NCI-H1417 treated with DMSO at 0.1 percent for 48 hours (cell line): ENCODE measurements at places on chromosomes 3 and 15.

DNA sequence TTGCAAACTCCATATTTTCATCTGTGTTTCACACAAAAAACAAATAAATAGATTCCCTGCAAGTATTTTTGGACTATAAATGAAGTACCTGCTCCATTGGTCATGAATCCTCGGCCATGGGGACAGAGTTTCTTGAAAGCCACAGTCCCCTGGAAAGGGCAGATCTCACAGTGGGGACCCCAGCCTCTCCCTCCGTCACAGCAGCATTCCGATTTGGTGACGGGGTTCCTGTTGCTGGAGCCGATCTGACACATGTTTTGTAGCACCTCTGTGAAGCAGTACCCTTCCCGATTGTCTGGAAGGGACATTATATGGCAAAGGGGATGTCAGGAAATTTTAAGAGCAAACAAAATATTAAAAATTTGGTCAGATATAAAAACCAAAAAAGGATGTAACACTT lies 96.2 kb downstream of the DUT start:
- no peak for DNase-seq

GRCh38 chr3:119570229-119570628 lies 9.1 kb upstream of the ADPRH start:
- no peak for DNase-seq

DNA sequence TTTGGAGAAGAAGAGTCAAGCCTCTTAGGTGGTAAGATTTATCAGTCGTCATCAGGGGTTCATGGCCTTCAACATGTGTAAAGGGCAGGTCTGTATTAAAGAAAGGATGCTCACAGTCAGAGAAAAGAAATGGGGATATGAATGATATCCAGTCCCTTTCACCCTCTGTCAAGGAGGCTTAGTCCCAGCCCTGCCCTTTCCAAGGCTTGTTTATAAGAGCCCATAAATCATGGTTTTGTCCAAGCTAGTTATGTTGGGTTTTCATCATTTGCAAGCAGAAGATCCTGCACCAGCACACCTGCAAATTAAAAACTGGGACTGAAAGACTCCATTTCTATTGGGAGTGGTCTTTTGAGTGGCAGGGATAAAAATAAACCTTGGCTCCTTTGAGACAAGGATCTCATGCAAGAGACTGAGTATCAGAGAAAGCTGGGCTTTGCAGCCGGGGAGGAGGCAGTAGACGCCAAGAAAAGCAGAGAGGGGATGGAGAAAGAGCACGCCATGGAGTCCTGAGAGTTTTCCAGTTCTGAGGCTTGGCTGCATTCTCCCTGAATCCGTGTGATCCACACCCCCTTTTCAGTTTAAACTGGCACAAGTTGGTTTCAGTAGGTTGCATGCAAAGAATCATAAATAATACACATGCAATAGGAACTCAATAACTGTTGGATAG lies 12.6 kb upstream of the PDIA5 start:
- DNase-seq, result no peak

DNA sequence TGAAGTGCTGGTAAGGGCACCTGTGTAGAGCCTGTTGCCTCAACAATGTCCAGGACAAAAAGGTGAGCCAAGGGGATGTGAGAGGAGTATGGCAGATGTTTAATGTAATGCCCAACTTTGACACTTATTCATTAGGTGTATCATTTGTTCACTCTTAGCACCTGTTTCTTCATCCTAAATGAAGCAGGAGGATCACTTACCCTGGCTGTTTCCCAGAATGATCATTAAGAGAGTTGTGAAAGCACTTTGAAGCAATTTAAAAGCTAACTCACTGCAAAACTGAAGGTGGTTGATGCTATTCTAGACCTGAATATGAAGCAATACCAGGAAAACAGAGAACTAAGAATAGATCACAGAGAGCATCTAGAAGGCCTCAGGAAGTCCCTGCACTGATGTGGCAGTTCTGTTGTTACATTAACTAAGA lies 3.4 kb upstream of the HHLA2 start:
- DNase-seq, result no peak

- DNase-seq, result no peak
These were observed 92.0 kb upstream of the RNU6-1 start for GRCh38 chr15:67931861-67932260.

- DNase-seq, result no peak
These were observed 108.1 kb downstream of the PLOD2 start for GRCh38 chr3:146052791-146053310.
